ENCODE measurements at places on chromosomes 6 and 20. TPM values are rescaled to one million over a fixed set of nuclear protein-coding genes. Genes with fewer than 3 reads are reported as not detected.

Gene FIG4
- 15.9 TPM for total RNA-seq

DNA sequence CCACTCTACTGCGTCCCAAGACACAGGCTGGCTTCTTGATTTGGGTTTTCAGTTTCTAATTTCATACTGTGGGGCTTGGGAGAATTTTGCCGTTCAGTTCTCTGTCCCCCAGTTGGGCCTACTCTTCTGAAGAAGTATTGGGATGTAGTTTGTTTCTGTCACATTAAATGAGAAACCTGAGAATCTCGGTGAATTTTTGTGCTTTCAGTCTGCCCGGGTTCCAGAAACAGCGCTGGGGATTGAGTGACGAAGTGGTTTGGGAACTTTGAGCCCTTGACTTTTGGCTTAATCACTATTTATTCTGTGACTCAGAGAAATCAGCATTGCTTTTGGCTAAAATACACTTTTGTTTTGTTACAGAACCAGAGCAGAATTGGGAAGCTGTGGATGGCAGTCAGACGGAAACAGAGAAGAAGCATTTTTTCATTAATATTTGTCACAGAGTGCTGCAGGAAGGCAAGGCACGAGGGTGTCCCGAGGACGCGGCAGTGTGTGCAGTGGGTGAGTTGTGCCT is 74.0 kb downstream of the IGF2R start:
- DNase-seq, result no peak

GRCh38 chr6:167910007-167910406 is 83.3 kb downstream of the AFDN start:
- DNase-seq, result no peak

- no peak for DNase-seq
These were observed 39.0 kb downstream of the SLC23A2 start for GRCh38 chr20:4962241-4962855.
